A172 (cell line): ENCODE measurements at places on chromosomes 3 and 15.

DNA sequence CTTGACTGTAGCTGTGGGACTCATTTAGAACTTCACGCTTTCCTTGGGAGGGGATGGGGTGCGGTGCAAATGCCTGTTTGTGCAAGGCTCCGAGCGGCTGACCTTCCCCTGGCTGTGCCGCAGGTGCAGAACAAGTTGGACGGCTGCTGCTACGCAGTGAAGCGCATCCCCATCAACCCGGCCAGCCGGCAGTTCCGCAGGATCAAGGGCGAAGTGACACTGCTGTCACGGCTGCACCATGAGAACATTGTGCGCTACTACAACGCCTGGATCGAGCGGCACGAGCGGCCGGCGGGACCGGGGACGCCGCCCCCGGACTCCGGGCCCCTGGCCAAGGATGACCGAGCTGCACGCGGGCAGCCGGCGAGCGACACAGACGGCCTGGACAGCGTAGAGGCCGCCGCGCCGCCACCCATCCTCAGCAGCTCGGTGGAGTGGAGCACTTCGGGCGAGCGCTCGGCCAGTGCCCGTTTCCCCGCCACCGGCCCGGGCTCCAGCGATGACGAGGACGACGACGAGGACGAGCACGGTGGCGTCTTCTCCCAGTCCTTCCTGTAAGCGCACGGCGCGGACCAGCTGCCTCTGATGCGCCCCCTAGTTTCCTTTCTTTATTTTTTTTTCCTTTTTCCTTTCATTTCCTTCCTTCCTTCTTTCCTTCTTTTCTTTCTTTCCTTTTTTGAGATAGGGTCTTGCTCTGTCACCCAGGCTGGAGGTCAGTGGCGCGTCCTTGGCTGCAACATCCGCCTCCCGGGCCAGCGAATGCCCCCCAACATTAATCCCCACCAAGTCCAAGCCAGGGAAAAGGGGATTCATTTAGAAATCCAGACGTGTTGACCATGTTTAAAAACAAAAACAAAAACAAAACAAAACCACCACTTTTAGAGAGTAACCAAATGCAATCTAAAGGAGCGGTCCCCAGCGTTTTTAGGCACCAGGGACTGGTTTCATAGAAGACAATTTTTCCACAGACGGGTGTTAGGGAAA, 42.7 kb downstream of the EIF2AK4 start:
- DNase-seq = no peak

DNA sequence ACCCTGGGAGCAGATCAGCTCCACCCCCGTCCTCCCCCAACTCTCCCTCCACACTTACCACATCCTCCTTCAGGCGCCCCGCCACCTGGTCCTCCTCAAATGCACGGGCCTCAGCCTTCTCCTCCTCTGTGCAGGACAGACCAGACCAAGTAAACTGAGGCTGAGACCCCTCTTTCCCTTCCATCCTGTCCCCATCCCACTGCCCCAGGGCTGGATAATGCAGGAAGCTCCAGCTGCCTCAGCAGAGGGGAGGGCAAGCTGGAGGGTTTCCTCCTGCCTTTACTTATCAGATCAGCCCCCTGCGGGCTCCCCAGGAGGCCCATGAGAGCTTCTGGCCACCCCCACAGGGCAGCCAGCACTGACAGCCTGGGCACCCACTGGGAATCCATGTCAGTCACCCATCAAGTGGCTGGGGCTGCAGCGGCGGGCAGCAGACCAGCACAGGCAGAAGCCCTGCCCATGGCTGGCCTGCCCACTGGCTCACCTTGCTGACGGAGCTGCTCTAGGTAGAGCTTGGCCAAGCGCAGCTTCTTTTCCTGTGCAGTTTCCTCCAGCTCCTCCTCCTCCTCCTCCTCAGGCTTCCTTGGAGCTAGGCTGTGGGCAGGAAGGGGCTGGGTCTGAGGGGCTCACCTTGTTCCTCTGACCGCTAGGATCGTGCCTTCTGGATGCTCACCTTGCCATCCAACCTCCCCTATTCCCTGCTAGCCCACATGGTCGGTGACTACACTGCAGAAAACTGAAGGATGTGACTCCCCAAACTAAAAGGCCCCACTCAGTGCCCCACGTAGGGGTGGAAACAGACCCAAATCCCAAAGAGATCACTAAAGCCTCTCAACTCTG, 3.9 kb downstream of the RRP9 start:
- DNase-seq = no peak

- no peak for DNase-seq
Measured at GRCh38 chr3:44969828-44970179, 6.2 kb downstream of the ZDHHC3 start.

DNA sequence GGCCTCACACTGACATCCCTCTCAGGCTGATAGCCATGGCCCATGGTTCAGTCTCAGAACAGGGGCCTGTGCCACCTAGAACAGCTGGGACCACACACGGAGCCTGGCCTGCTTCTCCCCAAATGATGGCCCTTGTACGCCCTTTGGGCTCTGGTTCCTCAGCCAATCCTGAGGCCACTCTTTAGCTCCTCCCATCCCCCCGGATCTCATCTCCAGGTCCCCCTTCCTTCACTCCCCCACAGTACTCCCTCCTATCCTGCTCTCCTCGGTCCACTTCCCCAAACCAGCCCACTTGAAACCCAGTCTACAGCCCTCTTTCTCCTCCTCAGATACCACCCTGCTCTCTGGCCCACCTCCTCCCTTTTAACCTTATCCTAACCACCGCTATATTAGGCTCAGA, 17.8 kb upstream of the ZFYVE19 start:
- no peak for DNase-seq

GRCh38 chr15:95370291-95370690, 960.2 kb upstream of the NR2F2 start:
- DNase-seq = no peak

GRCh38 chr15:50484781-50485180, 60.6 kb downstream of the USP8 start:
- no peak for DNase-seq

DNA sequence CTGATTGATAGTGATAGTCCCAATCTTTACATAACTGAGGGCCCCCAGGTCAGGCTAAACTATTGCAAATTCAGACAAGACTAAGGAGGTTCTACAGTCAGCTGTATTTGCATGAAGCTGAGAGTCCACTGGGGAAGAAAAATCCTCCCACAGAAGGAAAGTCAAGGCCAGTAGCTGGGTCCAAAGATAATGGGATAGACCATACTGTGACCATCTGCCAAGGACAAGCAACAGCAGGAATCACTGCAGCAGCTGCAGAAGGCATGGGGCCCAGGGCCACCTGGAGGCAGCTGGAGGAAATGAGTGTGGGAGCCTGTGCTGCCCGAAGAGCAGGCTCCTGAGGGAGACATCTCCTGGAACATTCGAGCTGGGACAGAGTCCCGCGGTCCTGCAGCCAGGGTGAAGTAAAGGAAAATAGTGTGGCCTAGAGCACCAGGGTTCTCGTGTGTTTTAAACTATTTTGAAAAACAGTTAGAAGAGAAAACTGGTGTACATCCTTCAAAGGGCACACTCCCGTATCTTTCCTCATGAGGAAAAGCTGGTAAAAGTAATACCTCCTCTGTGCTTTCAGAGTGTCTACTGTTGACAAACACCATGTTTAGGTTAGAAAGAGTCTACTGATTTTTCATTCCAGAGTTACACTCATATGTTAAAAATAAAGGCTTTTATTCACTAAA, 13.2 kb upstream of the TMEM212 start:
- DNase-seq = peak; percentile 81

DNA sequence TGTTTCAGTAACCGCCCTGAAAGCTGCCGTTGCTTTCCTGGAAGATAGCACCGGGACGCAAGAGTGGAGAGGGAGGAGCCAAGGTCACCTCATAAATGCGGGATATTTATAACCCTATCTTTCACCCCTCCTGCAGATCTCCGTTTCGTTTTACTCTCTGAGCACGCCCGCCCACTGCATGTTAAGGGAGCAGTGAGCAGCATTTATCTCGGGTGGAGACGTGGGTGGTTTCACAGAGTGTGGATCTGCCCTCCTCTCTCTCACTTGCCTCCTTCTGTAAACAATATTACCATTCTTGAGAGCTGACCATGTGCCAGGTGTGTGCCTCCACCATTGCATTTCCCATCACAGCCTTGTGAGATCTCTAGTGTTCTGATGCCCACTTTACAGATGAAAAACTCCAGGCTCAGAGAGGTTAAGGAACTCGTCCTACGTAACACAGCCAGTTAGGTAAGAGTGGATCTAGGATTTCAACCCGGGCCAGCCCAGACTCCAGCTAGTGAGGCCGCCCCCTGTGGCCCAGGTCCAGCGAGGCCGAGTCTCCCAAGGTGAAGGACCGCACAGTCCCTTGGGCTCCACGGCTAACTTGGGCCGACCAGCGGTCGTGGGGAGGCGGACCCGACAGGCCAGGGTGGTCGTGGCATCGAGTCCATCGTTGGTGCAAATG, 16.9 kb upstream of the SEMA4B start:
- DNase-seq = peak; percentile 85

GRCh38 chr15:41578736-41579383, 19.8 kb downstream of the TYRO3 start:
- no peak for DNase-seq

DNA sequence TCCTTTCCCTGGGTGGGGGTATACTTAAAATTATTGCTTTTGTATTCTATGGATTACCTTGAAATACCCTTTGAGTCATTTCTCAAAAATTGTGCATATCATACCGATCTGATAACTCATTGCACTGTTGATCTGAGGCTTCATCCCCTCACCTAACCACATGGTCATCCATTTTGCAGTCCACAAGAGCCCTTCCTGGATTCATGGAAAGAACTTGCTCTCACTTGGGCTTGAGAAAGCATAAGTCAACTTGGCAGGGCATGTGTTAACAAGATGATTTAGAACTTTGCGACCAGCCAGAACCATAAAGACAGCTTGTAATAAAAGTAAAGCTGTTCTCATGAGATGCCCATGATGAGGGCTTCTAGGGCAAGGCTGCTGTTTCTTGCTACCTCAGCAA, 22.2 kb downstream of the MME start:
- DNase-seq = peak; percentile 49

GRCh38 chr15:74406992-74407705, 26.6 kb downstream of the SEMA7A start:
- DNase-seq = peak; percentile 81

- no peak for DNase-seq
Measured at GRCh38 chr3:71865727-71866126, 80.8 kb upstream of the PROK2 start.

GRCh38 chr3:57131210-57131588, 34.0 kb downstream of the IL17RD start:
- DNase-seq = no peak
